HepG2 (cell line): ENCODE measurements at places on chromosomes 2 and 18.

GRCh38 chr2:111662771-111663470 is 221.1 kb downstream of the ANAPC1 start:
- DNase-seq: no peak

DNA sequence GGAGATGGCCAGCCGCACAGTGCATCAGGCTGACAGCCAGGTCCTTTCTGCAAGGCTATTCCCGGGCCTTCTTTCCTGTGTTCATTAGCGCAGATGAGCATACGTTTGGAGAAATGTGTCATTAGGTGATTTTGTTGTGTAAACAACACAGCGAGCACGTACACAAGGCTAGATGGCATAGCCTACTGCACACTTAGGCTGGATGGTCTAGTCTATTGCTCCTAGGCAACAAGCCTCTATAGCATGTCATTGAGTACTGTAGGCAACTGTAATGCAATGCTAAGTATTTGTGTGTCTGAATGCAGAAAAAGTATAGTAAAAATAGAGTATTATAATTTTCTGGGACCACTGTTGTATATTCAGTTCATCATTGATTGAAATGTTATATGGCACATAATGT is 50.9 kb upstream of the PHLPP1 start:
- no peak for DNase-seq

- no peak for DNase-seq
These were observed 283.5 kb downstream of the PID1 start for GRCh38 chr2:228987441-228988155.

- DNase-seq: no peak
These were observed 8.1 kb upstream of the RPIA start for GRCh38 chr2:88683160-88684021.

GRCh38 chr2:8437228-8437948 is 244.5 kb upstream of the ID2 start:
- DNase-seq: no peak

DNA sequence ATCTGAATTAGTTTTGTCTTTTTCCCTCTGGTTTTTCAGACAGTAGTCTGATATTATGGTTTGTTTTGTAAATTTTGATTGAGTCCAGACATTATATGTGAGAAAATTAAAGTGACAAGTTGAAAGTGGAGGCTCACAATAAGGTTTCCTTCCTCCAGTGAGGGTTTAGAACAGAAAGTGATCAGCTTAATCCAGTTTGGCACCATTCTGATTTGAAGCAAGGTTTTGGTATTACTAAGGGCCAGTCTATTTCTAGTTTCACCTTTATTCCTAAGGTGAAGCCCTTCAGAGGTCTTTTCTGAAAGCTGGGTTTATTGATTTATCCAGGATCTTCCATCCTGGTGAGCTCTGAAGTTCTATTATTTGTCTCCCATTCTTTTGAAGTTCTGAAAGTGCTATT is 68.7 kb downstream of the CDC42EP3 start:
- no peak for DNase-seq

DNA sequence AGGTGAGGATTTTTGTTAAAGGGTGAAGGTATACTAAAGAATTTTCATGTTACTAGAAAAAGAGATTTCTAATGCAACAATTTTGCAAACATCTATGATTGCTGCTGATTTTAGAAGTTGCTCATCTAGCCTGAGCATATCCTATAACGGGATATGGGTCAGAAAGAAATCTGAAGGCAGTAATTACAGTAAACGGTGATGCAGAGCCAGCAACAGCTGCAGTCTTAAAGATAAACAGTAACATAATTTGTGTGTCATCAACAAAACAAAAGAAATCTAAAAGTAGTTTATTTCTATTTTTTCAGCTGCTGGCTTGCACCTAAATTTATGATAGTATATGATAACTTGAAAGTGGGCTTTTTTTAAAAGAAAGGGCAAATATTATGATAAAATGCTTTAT is 215.7 kb downstream of the SLC4A10 start:
- DNase-seq: no peak

- no peak for DNase-seq
These were observed 13.2 kb downstream of the BMP10 start for GRCh38 chr2:68857855-68858456.

DNA sequence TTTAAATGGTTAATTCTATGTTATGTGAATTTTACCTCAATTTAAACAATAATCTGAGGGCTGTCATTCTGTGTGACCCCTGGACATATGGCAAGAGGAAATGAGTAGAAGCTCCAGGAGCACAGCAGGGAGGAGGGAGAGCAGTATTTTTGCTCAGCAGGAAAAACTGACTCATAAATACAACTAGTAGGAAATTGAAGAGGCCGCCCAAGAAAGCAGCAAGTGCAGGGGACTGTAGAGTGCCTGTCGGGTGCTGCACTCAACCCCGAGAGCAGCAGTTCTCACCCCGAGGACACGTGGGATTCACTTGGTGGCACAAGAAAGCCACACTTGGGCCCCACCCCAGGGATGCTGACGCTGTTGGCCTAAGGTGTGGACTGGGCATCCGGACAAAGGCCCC is 60.8 kb downstream of the NPAS2 start:
- no peak for DNase-seq

- DNase-seq: no peak
These were observed 30.9 kb upstream of the IER3IP1 start for GRCh38 chr18:47206945-47207637.

DNA sequence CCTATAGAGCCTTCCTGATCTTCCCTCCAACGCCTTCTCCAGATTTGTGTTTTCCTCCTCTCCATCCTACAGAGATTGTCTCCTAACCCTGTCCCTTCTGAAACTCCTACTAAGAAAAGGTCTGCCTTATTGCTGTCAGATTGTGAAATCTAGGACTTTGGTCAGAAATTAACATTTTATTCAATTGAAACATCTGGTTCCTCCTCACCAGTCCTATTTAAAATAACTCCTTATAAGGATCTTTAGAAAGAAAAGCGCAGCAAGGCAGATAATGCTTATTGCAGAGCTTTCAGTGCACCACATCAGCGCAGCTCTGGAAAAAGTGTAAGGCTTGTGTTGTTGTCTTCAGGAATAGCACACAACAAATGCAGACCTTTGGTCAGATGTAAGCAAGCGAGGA is 477.8 kb upstream of the CHST9 start:
- DNase-seq: no peak

- no peak for DNase-seq
These were observed 145.2 kb downstream of the RAD51AP2 start for GRCh38 chr2:17373041-17373440.

- no peak for DNase-seq
These were observed 655 bp downstream of the RND3 start for GRCh38 chr2:150486539-150487484.

GRCh38 chr2:5412001-5412400 is 280.2 kb upstream of the SOX11 start:
- no peak for DNase-seq

GRCh38 chr2:225602205-225602604 is 202.7 kb downstream of the NYAP2 start:
- DNase-seq: no peak

- peak; percentile 80 for DNase-seq
These were observed 1.8 kb downstream of the SCN9A start for GRCh38 chr2:166373951-166374350.

DNA sequence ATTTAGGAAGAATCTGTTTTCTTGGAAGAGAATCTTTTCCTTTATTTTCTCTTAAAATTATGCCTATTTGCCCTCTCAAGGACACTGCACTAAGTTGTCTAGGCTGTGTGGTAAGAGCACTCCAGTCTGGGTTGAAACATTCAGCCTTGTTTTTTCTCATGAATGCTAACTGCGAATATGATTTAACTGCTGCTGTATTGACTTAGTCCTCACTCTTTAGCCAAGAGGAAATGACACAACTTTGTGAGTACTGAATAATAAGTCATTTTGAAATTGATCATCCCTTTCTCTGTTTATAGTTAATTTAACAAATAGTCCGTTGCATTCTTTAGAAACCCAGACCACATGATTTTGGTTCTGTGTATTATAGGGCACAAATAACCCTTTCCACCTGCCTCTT is 4.5 kb upstream of the RND3 start:
- DNase-seq: no peak

DNA sequence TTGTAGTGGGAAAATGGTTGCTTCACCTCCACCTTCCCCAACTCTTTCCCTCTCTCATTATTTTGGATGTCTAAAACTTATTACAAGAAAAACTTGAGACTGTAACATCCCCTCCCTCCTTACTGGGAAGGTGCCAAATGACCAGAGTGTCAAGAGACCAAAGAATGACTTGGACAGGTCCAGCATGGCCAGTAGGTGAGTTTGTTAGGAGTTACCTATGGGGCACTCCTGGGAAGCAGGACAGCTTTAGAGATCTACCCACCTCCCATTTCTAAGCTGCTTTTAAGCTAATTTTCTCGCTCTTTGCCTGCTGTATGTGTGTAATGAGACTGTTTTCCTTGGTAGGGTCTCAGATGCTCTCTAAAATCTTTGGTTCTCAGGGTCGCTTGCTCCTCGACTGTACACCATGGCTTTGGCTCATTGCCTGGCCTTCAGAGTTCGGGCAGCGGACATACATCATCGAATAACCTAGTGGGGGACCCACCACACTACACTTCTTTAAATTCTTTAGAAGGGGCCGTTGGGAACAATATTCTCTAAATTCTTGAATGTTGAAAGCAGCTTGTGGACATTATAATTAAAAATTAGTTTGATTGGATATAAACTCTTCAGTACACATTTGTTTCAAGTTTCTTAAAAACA is 45.2 kb downstream of the SLC30A6 start:
- no peak for DNase-seq

DNA sequence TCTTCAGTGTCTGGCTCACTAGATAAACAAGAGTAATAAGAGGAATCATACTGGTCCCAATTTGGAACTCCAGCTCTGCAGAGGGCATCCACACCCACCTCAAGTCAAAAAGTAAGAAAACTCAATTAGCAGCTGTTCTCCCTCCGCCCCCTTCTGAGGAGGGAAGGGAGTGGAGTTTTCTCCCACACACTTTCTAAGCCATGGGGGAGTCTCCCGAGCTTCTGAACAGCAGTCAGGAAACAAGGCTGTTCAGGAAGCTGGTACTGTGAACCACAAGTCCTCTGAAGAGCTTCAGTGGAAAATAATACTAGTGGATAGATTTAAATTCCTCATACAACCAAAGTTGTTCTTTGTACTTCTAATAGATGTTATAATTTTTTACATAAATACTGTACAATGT is 32.9 kb upstream of the SPTBN1 start:
- no peak for DNase-seq

- DNase-seq: no peak
These were observed 890.4 kb downstream of the TRIB2 start for GRCh38 chr2:13607139-13607538.

GRCh38 chr2:15265889-15266288 is 295.2 kb downstream of the NBAS start:
- no peak for DNase-seq

DNA sequence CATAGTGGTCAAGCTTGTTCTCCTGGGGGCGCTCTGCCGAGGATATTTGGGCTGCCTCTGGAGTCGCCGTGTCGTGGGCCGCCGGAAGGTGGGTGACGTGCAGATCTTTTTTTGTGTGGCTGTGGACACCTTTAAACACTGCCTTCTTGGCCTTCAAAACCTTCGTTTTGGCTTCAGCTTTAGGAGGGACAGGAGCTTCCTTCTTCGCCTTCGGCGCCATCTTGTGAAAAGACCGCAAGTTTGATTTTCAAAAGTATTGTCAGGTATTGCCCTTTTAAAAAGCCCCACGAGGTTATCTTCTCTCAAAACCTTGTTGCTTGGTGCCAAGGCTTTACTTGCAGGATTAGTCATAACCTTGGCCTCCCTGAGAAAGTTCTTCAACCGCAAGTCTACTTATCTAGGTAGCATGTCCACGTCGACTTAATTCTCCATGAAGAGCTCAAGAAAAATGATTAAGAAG is 20.8 kb downstream of the LAMA3 start:
- DNase-seq: no peak

DNA sequence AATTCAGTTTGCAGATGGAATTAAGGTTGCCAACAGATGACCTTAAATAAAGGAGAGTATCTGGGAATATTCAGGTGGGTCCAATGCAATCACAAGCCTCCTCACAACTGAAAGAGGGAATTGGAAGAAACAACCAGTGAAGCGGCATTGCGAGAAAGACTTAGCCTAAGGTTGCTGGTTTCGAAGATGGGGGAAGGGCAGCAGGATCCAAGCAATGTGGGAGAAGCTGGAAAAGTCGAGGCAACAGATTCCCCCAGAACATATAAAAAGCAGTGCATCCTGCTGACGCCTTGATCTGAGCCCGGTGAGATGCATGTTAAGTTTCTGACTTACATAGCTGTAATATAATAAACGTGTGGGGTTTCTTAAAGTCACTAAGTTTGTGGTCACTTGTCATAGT is 162.5 kb downstream of the NDUFA10 start:
- DNase-seq: no peak

DNA sequence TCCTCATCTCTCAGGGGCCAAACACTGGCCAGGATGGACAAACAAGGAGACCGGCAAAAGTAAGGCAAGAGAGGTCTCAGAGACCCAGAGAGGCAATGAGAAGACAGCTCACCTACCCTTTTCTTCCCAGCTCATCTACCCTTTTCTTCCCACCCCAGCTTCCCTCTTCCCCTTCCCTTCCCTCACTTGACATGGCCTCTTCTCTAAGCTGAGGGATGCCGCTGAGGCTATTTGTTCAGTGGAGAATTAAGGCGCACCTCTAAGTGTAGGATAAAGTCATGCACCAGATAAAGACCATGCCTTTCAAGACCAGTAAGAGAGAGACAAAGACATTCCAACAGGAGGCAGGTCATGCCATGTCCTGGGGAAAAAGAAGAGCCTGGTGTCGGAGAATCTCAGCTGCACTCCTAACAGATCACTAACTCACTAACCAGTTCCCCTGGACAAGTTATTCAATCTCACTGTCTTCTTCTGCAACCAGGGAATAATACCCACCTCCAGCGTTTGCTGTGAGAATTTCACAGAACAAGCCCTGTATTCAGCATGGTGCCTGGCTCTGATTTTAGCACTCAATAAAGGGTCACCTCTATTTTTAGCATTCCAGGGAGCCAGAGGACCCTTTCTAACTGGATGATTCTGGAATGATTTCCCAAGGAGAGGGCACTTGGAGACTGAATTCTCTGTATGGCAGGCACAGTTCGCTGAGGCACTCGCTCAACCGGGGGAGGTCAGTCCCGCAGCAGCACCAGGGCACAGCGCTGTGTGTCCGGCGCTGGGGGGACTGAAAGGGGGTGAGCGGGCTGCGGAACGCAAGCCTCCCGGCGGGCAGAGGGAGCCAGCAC is 3.0 kb upstream of the FOSL2 start:
- no peak for DNase-seq

DNA sequence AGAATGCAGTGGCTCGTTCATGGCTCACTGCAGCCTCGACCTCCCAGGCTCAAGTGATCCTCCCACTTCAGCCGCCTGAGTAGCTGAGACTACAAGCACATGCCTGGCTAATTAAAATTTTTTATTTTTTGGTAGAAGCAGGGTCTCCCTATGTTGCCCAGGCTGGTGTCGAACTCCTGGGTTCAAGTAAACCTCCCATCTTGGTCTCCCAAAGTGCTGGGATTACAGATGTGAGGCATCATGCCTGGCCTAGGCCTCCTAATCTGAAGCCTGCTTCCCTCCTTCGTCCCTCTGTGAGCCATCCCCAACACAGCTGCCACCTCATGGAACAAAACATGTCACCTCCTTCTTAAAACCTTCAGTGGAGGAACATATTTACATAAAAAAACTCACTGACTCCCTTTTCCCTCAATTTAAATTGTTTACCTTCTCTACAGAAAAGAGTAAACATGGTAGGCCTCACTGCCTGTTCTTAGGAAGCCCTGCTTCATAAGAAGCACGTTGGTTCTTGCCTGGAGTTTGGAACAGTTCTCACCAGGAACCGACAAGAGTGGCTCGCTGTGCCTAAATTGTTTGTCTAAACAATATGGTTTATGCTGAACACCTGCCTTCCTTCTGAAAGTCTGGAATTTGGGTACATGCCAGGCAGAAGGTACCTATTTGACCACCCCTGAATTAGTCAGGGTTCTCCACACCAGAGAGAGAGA is 12.1 kb upstream of the RHOB start:
- no peak for DNase-seq

GRCh38 chr18:52060607-52061304 is 279.2 kb upstream of the DCC start:
- peak; percentile 18 for DNase-seq
